ENCODE measurements at places on chromosomes 1 and 21. TPM values are rescaled to one million over a fixed set of nuclear protein-coding genes. Genes with fewer than 3 reads are reported as not detected.

- DNase-seq, result no peak
Measured at GRCh38 chr1:224867715-224868114, 61.8 kb upstream of the DNAH14 start.

The LYPLAL1 gene
- 32.9 TPM for total RNA-seq

- DNase-seq, result no peak
Measured at GRCh38 chr1:58818075-58818474, 34.2 kb upstream of the JUN start.

GRCh38 chr21:25428537-25428936 lies 178.7 kb downstream of the MRPL39 start:
- DNase-seq, result no peak

The POU3F1 gene
- total RNA-seq, result not detected

DNA sequence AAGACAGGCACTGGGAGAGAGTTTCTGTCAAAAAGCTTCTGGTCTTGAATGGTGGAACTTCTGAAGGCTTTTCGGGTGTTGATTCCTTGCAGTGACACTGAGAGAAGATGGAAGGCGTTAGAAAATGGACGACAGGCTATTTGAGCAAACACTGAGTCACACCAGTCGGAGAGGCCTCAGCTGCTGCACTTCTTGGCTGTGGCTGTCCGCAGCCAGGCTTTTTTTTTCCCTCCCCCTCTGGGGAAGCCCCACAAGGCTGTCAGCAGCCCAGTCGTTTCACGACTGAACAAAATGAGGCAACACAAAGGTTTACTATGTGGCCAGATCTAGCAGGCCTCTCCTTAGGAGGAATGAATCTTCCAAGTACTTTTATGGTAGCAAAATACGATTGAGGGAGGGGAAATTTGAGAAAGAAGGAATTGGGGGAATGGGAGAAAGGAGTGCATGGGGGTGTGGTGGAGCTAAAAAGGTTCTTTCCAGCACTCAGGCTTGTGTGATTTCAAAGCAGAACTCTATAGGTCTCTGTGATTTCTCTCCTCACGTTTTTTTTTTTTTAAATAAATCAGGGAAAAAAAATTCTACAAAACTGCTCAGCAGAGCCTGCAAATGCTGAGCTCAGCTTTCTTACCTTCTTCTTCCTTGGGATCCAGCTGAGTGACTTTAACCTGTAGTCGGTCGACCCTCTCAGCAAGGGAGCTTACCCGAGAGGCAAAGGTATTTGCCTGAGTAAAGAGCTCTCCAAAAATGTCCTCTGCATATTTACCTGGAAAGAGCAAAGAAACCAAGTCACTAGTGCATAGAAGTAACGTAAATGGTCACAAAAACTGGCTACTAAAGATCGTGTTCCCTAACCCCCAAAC lies 26.1 kb downstream of the GPR3 start:
- DNase-seq, result no peak

The CNTN2 gene
- not detected for total RNA-seq

- no peak for DNase-seq
Measured at GRCh38 chr21:34599534-34600101, 15.3 kb downstream of the RCAN1 start.

The CELA3B gene
- 27,120 TPM for total RNA-seq

The PADI2 gene
- 3.0 TPM for total RNA-seq

- no peak for DNase-seq
Measured at GRCh38 chr21:33968080-33968994, 52.7 kb upstream of the ATP5PO start.

DNA sequence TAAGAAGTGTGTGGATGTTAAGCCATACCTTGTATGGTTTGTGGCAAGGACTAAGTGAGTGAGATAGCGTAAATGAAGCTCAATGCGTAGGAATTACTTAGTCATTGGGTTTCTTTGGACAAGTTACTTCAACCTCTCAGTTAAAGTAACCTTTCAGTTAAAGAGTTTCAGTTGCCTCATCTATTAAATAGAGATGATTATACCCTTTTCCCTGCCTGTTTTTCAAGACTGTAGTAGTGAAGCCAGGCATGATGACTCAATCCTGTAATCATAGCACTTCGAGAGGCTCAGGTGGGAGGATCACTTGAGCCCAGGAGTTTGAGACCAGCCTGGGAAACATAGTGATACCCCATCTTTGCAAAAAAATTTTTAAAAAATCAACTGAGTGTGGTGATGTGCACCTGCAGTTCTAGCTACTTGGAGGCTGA lies 6.3 kb downstream of the ZMPSTE24 start:
- no peak for DNase-seq

- DNase-seq, result no peak
Measured at GRCh38 chr1:116185161-116185701, 74.0 kb downstream of the MAB21L3 start.

DNA sequence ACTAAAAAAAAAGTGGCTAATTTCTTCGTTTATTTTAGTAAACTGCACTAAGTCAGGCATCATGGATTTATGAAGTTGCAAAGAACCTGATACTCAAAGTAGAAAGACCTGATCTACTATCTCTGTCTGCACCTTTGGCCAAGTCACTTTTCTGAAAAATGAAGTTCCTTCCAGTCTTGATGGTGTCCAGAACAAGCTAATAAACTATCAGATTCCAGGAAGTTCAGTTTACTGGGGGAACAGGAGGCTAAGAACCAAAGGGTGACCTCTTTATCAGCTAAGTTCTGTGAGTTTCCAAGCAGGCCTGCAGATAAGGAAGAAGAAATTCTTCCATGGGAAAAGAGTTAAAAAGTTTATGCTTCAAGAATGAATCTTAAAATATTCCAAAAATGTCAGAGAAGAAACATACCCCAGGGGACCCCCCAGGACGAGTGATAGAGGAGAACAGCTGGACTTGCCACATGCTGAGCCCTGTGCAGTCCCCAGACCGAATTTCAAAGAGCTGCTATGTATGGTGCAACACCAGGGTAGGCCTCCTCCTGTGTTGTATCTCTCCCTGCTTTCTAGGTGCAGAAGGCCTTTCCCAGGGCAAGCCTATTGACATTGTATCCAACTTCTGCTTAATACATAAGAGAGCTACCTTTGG lies 72.8 kb upstream of the FGGY start:
- no peak for DNase-seq

The FAM72B gene
- not detected for total RNA-seq

DNA sequence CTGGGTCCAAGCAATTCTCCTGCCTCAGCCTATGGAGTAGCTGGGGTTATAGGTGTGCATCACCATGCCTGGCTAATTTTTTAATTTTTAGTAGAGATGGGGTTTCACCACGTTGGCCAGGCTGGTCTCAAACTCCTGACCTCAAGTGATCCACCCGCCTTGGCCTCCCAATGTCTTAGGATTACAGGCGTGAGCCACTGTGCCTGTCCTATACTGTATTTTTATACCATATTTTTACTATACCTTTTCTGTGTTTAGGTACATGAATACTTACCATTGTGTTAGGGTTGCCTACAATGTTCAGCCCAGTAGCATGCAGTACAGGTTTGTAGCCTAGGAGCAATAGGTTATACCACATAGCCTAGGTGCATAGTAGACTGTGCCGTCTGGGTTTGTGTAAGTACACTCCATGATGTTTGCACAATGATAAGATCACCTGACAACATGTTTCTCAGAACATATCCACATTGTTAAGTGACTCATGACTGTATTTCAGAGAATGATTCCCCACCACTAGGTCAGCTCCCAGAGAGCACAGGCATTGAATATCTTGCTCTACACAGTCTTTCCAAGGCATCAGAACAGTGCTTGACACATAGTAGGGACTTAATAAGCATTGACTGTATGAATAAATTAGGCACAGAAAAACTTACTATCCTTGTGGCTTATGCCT lies 6.0 kb upstream of the CITED4 start:
- peak; percentile 54 for DNase-seq

DNA sequence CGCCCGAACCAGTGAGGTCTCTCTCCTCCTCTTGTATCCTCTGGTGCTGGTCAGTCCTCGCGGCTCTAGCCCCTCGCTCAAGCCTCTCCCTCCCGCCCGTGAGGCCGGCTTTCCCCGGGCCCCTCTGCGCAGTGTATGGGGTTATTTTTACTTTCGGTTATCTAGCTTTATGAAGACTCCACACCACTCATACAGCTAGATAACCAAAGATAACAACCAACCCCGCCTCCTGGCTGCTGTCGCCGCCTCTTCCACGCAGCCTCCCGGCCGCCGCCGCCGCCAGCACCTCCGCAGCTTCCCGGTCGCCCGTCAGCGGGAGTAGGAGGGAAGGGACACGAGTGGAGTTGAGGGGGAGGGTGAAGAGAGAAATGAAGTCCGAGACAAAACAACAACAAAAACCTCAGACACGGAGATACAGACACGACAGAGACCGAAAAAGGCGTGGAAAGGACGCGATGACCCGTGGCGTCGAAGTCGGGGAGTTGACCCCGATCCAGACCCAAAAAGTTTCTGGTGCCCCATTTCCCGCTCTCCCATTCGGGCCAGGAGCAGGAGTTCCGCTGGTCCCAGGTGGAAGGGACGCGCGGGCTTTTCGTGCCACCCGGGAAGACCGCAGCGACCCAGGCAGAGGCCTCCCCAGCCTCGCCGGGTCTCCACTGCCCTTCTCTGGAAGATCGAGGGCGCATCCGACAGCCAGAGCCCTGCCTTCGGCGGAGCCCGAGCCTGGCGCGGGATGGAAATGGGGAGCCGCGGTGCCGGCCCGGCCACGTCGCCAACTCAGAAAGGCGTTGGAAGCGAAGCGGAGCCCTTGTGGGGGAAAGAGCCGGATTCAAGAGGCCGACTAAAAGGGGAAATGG lies 51.4 kb downstream of the RHBG start:
- no peak for DNase-seq

GRCh38 chr1:118556936-118557335 lies 371.9 kb upstream of the SPAG17 start:
- no peak for DNase-seq

- DNase-seq, result no peak
Measured at GRCh38 chr21:34039678-34040382, 33.5 kb upstream of the MRPS6 start.

The CD52 gene
- not detected for total RNA-seq

DNA sequence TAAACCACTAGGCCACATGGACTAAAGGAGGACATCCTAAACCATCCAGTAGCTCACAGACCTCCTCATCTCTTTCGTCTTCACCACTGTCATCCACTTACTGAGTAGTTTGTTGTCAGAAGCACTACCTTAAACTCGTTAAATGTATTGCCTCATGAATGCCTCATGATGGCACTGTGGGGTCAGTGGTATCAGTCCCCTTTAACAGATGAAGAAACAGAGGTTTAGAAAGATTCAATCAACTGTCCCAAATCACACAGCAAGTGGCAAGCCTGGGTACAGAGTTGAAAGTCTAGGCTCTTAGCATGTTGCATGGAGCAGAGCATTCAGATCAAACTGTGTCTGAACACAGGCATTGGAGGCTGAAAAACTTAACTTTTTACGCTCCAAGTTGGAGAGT lies 183.6 kb upstream of the KIAA0040 start:
- DNase-seq, result no peak

The CDCA8 gene
- total RNA-seq, result not detected

DNA sequence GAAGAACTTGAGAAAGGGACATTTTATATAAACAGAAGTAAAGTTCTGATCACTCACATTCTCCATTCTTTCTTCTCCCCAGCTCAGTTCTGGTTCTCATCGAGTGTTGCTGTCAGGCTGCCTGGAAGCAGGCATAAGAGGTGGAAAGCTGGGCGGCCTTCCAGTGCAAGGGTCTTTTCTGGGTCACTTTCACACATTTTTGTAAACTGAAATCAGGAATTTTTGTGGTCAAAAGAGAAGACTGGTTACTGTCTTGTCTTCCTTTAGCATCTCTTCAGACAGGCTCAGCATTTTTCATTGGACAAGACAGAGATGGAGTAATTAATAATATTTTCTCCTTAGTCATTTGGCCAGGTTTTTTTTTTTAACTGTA lies 93.7 kb downstream of the CTH start:
- DNase-seq, result peak; percentile 37

The CACNA1S gene
- not detected for total RNA-seq

The GPR25 gene
- total RNA-seq, result not detected

DNA sequence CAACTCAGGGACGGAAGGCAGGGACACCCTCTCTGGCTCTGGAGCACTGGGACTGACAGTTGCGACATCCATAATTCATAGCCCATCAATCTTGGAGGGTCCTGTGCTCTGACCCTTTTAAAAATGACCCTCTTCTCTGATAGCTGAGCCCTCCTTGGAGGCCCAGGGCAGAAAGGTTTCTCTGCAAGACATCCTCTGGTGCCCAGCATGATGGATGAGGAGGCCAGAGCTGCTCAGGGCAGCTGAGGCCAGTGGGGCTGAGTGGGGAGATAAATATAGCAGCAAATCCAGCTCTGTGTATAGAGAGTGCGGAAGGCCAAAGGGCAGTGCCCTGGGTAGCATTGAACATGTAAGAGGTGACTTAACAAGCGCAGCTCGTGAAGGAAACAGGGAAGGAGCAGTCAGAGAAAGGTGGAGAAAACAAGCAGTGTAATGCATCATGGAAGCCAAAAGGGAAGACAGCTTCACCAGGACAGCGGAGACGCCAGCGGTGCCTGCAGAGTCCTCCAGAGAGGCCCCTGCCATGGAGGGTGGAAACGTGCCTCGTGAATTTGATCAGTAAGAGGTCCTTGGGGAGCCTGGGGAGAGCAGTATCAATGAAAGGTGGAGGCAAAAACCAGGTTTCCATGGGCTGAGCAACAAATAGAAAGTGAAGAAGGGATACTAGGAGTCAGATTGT lies 50.4 kb upstream of the FMOD start:
- no peak for DNase-seq

DNA sequence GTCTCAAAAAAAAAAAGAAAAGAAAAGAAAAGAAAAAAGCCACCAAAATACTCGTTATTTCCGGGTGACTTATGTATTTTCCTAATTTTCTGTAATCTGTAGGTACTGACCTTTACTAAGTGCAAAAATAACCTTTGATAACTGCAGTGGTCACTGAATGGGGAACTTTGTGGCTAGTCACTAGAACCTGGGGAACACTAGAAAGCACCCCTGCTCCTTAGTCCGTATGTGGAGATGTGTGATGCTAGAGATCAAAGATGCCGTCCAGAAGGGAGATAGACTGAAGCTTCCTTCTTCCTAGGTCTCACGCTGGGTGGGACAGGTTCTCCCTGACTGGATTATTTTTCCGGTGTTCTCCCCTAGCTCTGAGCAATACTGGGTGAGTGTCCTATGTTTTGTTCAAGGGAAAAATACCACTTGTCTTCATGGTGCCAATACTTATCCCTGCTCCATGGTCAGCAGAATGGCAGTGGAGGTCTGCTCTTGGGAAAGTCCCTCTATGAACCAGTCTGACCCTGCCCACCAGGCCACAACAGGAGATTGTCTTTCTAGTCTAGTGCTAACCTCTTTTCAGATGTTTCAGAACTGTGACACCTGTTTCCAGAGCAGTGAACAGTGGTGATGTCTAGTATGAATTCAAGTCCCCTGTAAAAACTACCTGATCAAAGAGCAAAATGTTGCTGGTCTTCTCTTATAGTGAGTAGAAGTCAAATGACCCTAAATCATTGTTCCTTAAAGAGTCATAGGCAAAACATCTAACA lies 39.9 kb downstream of the GTF2B start:
- no peak for DNase-seq
